ENCODE measurements at places on chromosomes 4 and X. TPM values are rescaled to one million over a fixed set of nuclear protein-coding genes. Genes with fewer than 3 reads are reported as not detected.

SLC34A2 gene
- total RNA-seq, result 0.44 TPM

- H3K27ac ChIP-seq, result no peak overlapping the region
- no peak for DNase-seq
- no peak overlapping the region for H3K4me3 ChIP-seq
- no peaks in the 10 kb centered on the region for H3K36me3 ChIP-seq
- H3K4me1 ChIP-seq, result no peaks in the 10 kb centered on the region
- H3K27me3 ChIP-seq, result no peaks in the 10 kb centered on the region
Observed at GRCh38 chrX:13014111-13015096, 30.0 kb downstream of the FAM9C start.

KCNE5 gene
- total RNA-seq, result 0.64 TPM

DNA sequence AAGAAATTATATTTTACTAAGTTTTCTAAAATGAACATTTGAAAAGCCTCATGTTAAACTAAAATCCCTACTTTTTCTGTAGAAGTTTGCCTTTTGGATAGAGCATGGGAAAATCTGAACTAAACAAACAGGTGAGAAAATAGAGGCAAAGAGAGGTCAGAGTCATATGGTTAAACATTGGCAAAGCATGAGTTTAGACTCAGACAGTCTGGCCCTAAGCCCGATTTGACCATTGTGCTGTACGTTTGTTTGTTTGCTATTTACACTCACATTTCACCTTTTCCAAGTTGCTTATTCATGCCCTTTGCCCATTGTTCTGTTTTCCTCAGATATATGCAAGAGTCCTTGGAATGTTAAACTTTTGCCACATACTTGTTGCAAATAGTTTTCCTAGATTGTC lies 85.4 kb downstream of the TIGD2 start:
- no peaks in the 10 kb centered on the region for H3K4me1 ChIP-seq
- H3K36me3 ChIP-seq, result no peaks in the 10 kb centered on the region
- H3K27me3 ChIP-seq, result no peaks in the 10 kb centered on the region
- H3K4me3 ChIP-seq, result no peak overlapping the region
- H3K27ac ChIP-seq, result no peak overlapping the region

DNA sequence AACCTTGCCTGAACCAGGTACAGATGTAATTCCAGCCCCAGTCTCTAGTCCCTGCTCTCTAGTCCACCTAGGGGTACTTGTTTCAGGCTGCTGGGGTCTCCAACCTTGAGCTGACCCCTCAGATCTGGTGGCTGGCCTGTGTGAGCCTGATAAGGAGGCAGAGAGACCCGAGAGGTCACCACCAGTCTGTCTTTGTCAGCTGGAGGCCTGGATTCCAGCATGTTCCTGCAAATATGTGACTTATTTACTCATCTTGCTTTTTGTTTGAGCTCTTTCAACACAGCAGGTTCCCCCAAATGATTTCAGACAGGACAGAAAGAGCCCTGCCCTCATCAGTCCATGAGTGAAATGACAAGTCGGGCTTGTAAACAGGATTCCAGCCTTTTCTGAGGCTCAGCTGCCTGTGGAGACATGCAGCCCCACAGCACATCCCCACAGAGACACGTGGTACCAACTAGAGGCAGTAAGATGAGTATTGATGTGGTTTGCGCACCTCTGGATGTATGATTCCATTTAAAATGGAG lies 37.5 kb upstream of the STK26 start:
- no peaks in the 10 kb centered on the region for H3K36me3 ChIP-seq
- peaks cover 32% of the 10 kb centered on the region for H3K27me3 ChIP-seq
- no peak overlapping the region for H3K4me3 ChIP-seq
